ENCODE measurements at places on chromosomes 7 and 10.

GRCh38 chr7:44439926-44440325 lies 50.5 kb downstream of the NUDCD3 start:
- DNase-seq: no peak

- DNase-seq: no peak
These were observed 43.8 kb downstream of the RASGEF1A start for GRCh38 chr10:43223056-43223455.

GRCh38 chr7:50673096-50673495 lies 107.9 kb upstream of the DDC start:
- DNase-seq: no peak

GRCh38 chr10:84879991-84880390 lies 551.6 kb downstream of the CCSER2 start:
- no peak for DNase-seq

- DNase-seq: no peak
These were observed 46.4 kb downstream of the ELFN1 start for GRCh38 chr7:1716263-1717094.

DNA sequence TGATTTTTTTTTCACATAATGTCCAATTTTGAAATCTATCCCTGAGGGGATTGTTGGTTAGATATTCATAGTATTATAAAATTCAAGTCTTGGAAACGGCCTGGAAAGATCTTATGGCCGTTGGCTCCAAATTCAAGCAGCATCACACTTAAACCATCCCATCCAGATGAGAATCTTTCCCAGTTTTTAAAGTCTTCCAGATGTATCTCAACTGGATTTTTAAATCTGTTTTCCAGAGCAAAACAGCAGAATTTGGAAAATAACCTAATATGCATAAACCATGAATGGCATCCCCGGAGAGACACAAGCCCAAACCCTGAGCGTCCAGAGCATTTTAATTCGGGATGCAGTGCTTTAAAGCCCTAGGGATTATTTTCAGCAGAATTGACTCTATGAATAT lies 208.2 kb upstream of the PRKCQ start:
- no peak for DNase-seq

- no peak for DNase-seq
These were observed 16.7 kb downstream of the HABP2 start for GRCh38 chr10:113569576-113569975.

DNA sequence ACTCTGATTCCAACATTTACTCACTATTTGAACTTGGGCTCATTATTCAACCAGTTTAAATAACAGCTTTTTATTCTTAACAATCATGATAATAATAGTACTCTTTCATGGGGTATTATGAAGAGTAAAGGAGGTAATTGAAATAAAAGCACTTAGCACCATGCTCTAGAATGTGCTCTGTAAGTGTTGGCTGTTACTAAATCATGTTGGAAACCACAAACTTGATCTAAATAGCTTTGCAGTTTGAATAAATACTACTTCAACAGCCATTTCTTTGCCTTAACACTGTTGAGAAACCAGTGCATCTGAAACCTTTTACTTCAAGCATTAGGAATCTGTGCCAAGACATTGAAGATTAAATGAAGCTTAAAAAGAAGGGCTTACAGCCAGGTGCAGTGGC lies 7.9 kb upstream of the UPF2 start:
- no peak for DNase-seq

- DNase-seq: no peak
These were observed 10.5 kb upstream of the CRPPA start for GRCh38 chr7:16431646-16432424.

DNA sequence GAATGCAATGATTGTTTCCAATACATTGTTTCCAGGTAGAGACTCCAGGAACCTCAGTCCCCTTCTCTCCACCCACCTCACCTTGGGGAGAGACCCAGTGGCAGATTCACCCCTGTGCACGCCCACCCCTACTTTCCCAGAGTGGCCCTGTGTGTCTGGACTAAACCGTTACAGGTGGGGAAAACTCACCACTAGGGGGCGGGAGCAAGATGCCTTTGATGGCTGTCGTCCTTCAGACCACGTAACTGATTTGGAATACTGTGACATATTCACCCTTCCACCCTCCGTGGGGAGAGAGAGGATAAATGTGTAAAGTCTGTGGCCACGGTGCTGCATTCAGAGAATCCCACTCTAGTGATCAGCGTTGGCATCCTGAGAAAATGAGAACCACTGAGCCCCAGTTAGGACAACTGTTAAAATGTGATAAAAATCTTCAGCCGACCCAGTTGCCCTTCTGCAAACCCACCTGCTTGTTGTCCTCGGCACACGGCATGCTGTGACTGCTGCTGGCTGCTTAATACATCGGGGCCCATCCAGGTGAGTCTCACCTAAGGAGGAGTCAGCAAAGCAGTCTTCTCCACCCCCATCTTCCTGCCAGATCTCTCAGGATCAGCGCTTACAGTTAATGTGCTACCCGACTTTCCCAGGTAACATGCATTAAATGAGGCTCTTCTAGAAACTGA lies 41.5 kb upstream of the NMT2 start:
- DNase-seq: peak; percentile 85

GRCh38 chr7:159063046-159063840 lies 81.4 kb downstream of the VIPR2 start:
- no peak for DNase-seq

- DNase-seq: no peak
These were observed 34.7 kb upstream of the ZNF716 start for GRCh38 chr7:57415326-57415725.

DNA sequence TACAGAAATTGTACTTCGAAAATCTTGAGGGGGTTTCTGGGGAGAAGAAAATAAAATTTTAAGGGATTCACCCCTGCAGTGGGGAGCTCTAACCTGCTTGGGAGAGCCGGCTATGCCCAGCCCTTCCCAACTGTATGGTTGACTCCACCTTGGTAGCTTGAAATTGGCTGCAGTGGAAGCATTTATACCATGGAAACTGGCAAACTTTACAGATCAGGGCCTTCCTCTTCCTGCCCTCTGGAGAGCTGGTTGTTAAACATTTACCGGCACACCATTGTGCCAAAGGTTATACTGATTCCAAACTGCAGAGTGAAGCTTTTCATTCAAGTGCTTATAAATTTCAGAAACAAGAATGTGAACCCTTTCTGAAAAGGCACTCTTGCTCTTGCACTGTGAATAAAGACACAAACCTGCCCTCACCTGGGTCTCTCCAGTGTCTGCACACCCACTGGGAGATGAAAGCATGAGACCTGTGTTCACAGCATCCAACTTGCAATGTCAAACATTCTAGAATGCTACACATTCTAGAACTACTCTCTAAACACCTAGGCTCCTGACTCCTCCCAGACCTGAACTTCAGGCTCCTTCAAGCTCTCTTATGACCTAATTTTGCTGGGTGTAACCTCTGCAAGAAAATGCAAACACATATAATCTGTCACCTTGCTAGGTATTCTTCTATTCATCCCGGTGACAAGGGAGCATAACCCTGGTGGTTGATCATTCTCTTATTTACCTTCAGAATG lies 44.7 kb downstream of the ABLIM1 start:
- DNase-seq: no peak

DNA sequence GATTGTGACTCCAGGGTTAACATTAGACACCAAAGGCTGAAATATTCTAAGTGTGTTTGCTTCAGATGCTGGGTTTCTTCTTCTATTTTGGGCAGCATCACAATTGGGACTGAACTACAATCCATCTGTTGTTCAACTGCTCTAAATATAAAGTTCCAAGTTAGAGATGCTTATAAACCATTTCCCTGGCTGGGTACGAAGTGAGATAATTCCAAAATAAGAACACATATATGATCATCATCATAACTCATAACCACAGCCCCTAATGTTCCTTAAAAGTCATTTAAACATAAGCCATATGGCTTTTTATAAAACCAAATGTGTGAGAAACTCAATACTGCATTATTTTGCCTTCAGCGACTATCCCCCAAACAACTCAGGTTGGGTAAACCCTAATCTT lies 28.8 kb downstream of the DNA2 start:
- DNase-seq: no peak

- DNase-seq: no peak
These were observed 115.6 kb upstream of the KLF14 start for GRCh38 chr7:130849604-130850003.

DNA sequence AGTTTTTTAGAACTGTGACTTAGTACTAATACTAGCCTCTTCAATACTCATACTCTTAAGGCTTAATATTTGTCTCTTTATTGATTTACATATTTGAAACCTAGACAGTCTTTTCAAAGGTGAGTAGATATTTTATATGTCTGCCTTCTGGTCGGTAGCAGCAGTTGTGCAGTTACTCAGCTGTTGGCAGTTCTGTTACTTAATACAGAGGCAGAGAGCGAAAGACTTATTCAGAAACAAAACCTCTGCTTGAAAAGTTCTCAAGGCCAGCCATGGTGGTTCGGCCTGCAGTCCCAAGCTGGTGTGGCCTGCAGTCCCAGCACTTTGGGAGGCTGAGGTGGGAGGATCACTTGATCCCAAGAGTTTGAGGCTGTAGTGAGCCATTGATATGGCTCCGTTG lies 84.2 kb downstream of the AUTS2 start:
- DNase-seq: no peak

GRCh38 chr10:99698504-99699080 lies 33.3 kb downstream of the COX15 start:
- DNase-seq: no peak

- DNase-seq: no peak
These were observed 46.9 kb upstream of the SEPTIN7 start for GRCh38 chr7:35753761-35754603.

DNA sequence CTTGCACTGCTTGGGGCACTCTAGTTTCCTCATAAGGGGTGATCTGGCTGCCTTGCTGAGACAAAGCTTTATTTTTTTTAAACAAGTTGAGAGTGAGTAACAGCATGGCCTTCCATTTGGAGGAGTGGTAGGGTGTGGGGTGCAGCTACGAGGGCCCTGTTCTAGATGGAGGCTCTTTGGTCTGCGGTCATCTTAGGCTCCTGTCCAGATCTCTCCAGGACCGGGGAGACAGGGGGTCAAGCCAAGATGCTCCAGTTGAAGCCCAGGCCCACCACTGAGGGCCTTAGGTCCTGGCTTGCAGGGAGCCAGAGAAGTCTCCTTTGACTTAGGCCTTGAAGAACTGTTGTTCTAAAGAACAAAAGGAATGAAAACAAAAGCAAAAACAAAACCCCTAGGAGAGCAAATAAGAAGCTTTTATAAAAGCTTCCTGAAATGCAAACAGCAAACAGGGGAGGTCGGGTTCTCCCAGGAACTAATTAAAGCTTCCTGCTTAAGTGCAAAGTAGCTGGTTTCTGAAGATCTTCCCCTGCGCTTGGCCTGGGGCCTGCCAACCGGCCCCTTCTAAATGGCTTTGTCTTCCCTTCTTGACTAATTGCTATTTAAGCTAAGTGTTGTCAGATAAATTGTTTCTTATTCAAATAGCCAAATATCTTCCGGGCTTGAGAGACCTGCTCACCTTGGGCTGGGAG lies 259.2 kb downstream of the GLRX3 start:
- no peak for DNase-seq

DNA sequence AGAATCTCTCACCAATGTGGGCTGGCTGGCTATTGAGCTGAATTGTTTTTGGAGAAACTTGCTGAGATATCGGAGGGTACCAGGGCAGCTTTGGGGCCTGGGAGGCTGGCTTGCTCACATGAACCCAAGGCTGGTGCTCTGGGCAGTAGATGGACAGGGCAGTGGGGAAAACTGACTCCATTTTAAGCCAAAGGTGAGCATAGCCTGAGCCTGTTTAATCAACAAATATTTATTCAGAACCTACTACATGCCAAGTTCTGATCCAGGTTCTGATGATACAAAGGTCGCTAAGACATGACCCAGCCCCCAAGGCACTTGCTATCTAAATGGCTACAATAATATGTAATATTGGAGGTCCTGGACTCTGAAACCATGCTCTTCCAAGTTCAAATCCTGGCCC lies 86.6 kb downstream of the BUB3 start:
- no peak for DNase-seq

DNA sequence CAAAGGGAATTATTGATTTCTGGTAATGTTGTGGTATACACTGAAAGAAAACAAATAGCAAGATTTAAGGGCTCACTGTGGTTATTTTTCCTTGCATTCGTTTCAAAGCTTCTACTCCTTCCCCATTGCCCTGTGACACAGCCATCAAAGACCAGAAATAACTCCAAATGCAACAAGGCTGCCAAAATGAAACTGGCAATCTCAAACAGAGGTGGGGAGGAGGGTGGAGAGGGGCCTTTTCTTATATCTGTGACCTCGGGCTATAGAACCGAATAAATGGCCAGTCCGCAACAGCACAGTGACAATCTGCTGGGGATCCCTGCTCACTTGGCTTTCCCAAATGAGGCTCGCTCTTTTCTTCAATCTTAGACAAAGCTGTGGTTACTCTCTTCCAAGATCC lies 17.4 kb upstream of the SPOCK2 start:
- DNase-seq: no peak

- DNase-seq: no peak
These were observed 37.6 kb downstream of the CPXM2 start for GRCh38 chr10:123854003-123854402.

GRCh38 chr10:46220872-46221538 lies 65.8 kb upstream of the ANTXRL start:
- no peak for DNase-seq

- DNase-seq: peak; percentile 8
These were observed 68.6 kb downstream of the C7orf25 start for GRCh38 chr7:42843205-42843800.

- no peak for DNase-seq
These were observed 28.2 kb upstream of the SEPHS1 start for GRCh38 chr10:13376297-13376696.

GRCh38 chr10:49393301-49393700 lies 2.6 kb downstream of the DRGX start:
- DNase-seq: no peak

GRCh38 chr10:55500931-55501559 lies 700.0 kb upstream of the PCDH15 start:
- DNase-seq: no peak

DNA sequence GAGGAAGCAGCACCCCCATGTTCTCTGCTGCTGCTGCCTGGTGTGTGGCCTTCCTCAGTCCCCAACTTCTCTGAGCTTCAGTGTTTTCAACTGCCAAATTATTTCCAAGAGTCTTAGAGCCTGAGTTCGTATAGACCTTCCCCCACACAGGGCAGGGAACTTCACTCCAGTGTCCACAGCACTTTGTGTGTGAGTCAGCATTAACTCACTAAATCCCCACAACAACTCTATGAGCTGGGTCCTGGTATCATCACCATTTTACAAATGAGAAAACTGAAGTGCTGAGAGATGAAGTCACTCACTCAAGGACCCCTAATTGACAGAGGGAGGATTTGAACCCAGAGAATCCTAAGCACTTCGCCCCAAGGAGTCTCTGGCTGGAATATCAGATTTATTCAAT lies 48.3 kb downstream of the ADCYAP1R1 start:
- no peak for DNase-seq

- no peak for DNase-seq
These were observed 189.9 kb downstream of the DGKI start for GRCh38 chr7:137656850-137657232.

DNA sequence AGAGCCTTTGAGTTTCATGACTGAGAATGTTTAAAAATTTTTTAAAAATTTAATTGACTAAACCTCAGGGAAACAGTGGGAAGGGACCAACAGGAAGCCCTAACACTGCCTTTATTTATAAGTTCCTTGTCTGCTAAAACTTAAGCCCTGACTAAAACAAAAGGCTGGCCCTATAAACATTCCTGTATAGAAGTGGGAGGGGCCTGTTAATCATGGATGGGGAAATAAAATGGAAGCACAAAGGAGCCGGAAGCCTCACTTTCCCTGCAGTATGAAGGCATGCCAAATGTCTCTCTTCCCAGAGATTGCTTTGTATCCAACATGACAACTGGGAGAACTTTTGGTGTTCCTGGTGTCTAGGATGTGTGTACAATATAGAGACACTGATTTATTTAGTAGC lies 66.0 kb downstream of the VPS50 start:
- DNase-seq: no peak

- no peak for DNase-seq
These were observed 65.2 kb upstream of the SYPL1 start for GRCh38 chr7:106177300-106177690.

All from stimulated activated CD4-positive, alpha-beta T cell treated with anti-CD3 and anti-CD28 coated beads, Interleukin-4, amount 100 ng/mL, for 24 hours (primary cell).